Right ventricle myocardium inferior (tissue), 1 donor: ENCODE measurements at places on chromosomes 6 and 20. TPM values are rescaled to one million over a fixed set of nuclear protein-coding genes. Genes with fewer than 3 reads are reported as not detected.

DNA sequence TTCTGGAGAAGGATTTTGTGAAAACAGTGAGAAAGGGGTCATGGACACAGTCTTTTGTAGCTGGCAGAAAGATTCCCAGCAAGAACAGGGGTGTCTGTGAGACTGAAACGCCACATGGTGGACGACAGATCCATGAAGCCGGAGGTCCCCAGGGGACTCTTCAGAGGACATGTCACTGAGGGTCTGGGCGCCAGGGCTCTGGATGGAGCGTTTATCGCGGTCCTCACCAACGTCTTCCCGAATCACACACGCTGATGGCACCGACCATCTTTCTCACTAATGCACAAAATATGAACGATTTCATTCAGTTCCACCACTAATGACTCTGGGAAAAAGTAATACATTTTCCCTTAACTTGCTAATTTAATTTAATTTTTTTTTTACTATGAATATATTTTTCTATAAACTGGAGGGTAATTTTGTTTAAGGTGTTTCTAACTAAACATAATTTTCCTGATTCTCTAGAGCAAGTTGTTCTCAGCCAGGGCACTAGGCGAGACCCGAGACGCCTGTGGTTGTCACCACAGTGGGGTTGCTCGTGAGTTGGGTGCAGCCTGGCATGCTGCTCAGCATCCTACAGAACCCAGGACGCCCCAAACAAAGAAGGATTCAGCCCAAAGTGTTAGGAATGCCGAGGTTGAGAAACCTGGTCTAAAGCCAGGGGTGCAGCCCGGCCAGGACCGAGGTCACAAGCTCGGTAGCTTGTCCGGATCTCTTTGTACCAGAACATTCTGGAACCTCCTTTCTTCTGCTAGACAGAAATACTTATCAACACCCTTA is 306.2 kb downstream of the TAF4 start:
- DNase-seq = peak; percentile 40

DNA sequence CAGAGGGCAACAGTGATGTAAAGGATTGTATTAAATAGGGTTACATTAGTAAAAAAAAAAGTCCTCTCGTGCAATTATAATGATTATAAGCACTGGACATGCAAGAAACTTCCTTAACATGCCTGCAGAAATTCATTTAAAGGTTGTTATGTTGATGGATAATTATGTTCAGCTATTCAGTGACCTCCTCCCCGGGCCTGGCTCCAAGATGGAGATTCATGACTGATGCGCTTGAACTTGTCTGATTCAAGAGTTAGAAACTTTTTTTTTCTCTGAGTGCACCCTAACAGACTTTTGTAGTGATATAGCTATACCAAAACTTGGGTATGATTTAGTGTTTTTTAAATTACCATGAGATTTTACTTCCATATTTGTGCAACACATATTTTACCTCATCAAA is 1170.0 kb upstream of the CITED2 start:
- DNase-seq = no peak

- no peak for DNase-seq
Observed at GRCh38 chr6:160327981-160328380, 20.2 kb upstream of the SLC22A3 start.

DNA sequence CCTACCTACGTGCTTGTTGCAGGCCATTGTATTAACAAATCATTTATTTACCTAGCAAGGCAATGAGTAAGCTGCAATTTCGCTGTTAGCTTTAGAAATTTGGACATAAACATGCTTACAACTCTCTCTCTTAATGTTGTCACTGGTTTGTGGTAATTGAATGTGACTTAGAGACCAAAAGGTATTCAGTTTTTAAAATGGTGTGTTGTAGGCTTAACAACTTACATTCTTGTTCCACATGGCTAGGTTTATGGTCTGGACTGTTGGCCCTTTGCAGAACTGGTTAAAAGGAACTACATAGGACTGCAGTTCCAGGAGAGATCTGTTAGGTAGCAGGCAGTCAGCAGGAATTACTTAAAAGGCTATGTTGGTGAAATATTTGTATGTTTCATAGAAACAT is 10.3 kb upstream of the CTAGE9 start:
- DNase-seq = no peak

DNA sequence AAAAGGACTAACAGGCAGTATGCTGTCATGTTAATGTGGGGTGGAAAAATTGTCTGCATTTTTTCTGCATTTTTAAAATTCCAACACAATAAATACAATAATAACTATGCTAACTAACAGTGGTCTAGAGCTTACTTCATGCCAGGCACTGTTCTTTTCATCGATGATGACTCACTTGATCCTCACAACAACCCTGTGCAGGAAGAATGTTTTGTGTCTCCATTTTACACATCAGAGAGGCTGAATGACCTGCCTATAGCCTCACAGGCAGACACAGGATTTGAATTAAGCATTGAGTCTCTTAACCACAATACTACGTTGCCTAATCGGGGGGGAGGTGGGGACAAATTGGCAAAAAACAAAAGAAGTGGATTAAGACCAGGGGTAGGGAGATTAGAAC is 26.9 kb upstream of the FANCE start:
- no peak for DNase-seq

Gene HLA-DRB1
- total RNA-seq = 32.4 TPM

Gene MEI4
- total RNA-seq = 0.65 TPM
